Stimulated activated CD8-positive, alpha-beta memory T cell treated with anti-CD3 and anti-CD28 coated beads, Interleukin-4, amount 100 ng/mL, for 48 hours (primary cell): ENCODE measurements at places on chromosomes 1 and 21.

GRCh38 chr1:52601519-52601918 lies 652 bp upstream of the GPX7 start:
- no peak for DNase-seq

DNA sequence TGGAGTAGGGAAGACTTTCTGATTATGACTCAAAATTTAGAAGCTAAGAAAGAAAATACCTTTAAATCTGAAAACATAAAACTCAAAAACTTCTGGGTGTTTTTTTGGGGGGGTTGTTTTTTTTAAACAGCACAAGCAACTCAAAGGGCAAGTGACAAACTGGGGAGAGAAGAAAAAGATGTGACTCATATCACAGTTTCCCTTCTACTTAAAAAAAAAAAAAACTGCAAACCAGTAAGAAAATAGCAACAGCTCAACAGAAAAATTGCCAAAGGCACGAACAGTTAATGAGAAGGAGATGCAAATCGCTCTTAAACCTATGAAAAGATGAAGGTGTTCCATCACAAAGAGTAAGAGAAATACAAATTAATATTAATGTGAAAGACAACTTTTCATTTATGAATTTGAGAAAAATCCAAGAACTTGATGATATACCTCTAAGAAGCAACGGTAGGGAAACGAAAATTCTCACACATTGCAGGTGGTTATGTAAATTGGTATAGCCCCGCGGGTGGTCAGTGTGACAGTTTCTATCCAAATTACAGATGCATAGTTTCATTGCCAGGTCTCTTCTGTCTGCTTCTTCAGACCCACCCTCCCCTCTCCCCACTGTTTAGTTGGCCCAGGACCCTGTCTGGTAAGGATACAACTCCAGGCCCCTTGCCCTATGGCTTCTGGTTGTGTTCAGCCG lies 9.0 kb downstream of the IFNAR2 start:
- no peak for DNase-seq

DNA sequence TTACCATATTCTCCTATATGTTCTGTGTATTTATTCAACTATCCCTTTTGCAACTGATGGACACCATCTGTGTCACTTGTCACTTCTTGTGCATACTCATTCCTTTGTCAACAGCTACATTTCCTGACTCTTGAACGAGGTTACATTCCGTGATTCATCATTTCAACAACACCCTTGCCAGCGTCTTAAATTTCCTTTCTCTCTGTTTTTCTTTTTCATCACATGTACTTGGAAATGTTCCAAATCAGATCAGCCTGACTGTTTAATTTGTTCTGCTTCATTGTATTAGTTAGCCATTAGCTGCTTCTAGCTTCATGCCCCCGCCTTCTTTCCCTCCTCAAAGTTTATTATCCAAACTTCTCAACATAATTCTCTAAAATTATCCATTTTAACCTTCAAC lies 173.0 kb downstream of the ADGRL4 start:
- DNase-seq: no peak

DNA sequence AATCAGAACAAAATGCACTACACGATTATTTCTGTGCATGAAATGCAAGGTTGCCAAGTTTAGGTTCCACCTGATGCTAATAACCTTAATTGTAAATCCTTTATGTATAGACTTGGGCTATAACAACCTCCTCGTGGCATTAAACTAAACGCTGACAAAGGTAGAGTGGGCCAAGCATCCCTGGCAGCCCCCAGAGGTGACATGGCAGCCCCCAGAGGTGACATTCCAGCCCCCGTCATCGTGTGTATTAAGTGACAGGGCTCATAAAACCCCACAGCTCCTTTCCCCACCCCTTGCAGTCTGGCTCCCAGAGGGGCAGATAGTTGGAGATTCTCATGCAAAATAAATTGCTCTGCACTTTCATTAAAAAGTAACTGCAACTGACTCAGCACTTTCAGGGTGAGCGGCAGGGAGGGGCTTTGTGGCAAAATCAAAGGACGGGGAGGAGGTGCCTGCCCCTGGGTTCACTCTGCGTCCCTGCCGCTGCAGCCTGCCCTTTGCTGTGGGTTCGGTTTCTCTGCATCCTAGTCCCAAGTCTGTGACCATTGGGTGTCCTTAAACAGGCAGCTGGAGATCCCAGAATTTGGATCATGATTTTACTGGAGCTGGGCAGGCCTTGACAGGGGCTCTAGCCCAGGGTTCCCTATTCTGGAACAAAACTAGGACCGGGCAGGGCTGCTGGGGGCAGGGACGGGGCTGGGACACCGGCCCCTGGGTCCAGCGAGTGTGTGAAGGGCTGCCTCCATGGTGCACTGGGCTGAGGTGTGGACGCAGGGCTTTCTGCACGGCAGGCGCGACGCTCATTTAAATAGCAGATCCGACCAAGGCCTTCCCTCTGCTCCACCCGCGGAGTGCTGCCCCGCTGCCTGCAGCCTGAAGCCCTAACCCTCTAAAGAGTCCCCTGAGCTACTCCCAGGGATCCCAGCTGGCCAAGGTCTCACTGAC lies 234.9 kb upstream of the VAMP3 start:
- no peak for DNase-seq

DNA sequence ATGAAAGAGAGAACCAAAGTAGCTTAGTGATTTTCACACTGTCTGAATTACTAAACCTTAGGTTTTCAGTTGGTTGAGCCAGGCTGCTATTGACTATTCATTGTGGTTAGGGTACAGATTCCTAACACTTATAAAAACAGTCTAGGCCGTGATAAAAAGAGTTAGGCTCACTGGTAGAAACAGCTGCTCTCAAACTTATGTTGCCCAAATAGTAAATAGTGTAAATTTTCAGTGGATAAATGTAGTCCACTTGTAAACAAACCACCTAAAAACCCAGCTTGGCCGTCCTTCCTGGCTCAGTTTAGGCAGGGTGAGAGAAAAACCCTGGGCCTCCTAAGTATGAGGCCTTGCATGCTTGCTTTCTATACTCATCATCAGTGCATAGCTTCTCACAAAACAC lies 34.9 kb downstream of the ARID1A start:
- no peak for DNase-seq

GRCh38 chr1:229657993-229658755 lies 32.1 kb downstream of the URB2 start:
- DNase-seq: no peak
